NCI-H2029 (cell line): ENCODE measurements at places on chromosomes 7 and 10.

GRCh38 chr10:131448171-131448570 lies 136.7 kb upstream of the TCERG1L start:
- DNase-seq, result no peak

DNA sequence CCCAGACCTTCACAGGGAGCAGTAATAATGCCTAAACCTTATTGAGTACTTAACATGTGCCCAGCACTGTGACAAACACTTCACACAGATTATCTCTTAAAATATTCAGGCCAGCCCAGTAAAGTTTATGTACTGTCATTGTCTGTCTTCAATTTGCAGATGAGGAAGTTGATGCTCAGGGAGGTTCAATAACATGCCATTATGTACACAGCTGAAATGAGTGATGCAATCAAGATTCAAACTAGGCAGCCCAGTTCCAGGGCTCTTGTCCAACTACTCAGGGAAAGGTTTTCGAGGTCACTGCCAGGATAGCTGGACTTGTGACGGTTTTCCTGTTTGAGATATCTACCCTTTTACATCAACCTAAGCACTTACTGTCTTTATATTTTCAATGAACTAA lies 56.1 kb downstream of the AUTS2 start:
- DNase-seq, result peak; percentile 85

DNA sequence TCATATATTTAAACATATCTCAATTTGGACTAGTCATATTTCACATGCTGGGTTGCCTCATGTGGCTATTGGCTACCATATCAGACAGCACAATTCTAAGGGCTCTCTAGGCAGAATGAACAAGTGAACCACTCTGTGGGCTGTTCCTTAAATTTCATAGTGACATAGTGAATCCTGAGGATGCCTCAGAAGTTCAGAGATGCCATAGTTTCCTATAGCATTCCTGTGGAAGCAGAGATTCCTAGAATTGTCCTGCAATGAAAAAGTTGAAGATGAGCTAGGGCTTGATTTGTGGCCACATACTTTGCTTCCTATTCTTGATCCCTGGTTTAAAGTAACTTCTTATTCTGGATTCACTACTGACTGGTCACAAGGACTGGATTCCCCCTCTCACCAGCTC lies 35.6 kb downstream of the MKX start:
- no peak for DNase-seq

- DNase-seq, result no peak
Measured at GRCh38 chr7:132709971-132710567, 133.8 kb upstream of the PLXNA4 start.

GRCh38 chr7:113314594-113314993 lies 196.2 kb upstream of the SMIM30 start:
- no peak for DNase-seq

- DNase-seq, result no peak
Measured at GRCh38 chr7:81162771-81163525, 244.1 kb upstream of the SEMA3C start.

DNA sequence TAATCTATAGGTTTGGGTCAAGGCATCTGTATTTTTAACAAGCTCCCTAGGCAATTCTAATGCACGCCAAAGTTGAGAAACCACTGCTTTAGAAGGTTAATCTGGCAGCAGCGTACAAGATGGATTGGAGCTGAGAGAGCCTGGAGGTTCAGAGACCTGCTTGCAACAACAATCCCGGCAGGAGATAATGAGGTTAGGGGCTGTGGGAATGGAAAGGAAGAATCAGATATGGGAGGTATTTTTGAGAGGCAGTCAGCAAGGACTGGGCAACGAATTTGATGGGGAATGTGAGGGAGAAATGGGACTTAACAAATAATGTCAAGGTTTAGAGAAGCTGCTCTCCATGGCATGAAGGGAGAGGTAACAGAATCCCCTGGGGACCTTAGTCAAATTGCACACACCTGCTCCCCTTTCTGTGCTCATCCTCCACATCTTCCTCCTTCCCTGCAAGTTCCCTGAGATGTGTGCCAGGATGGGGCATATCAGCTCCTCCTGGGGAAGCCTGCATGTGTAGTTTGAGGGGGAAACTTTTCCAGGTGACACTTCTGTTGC lies 731.0 kb upstream of the GALNT17 start:
- no peak for DNase-seq

- DNase-seq, result peak; percentile 69
Measured at GRCh38 chr7:102140952-102141370, 145.7 kb upstream of the SH2B2 start.

GRCh38 chr7:71782051-71782450 lies 630.1 kb downstream of the CALN1 start:
- DNase-seq, result no peak

GRCh38 chr10:30701451-30702173 lies 72.1 kb upstream of the LYZL2 start:
- no peak for DNase-seq
